ENCODE measurements at places on chromosomes 5 and 9.

- peak; percentile 25 for DNase-seq
Measured at GRCh38 chr5:171660434-171660833, 125.2 kb upstream of the SMIM23 start.

DNA sequence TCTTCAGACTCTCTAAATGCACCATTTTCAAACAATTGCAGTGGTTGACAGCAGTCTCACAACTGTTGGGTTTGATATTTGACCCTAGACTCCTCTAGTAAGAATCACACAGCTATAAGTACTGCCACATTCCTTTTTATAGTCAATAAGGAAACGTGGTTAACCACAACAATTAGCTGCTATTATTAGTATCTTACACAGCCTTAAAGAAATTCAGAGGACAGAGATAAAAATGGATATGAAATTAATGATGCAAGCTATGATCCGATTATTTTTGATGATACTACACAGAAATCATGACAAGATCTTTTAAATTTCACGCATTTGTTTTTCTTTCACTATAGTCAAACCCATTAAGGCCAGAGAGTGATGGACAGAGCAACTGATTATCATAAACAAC lies 288.6 kb upstream of the C9orf72 start:
- peak; percentile 3 for DNase-seq

DNA sequence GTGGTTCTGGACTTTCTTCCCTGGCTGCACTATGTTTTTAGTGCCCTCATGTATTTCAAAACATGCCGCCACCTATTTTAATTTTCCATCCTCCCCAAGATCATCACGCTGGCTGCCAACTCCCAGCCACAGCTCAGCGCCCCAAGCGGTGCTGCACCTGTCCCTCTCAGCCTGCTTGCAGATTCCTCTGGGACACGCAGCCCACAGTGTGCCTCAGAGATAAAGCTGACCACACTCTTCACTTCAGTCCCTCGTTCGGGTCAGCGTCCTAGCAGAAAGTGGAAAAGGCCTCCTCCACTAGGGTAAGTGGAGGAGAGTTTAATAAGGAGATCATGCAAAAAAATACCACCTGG lies 56.2 kb upstream of the CKS2 start:
- DNase-seq, result no peak

GRCh38 chr9:105039175-105039799 lies 111.3 kb upstream of the ABCA1 start:
- no peak for DNase-seq

DNA sequence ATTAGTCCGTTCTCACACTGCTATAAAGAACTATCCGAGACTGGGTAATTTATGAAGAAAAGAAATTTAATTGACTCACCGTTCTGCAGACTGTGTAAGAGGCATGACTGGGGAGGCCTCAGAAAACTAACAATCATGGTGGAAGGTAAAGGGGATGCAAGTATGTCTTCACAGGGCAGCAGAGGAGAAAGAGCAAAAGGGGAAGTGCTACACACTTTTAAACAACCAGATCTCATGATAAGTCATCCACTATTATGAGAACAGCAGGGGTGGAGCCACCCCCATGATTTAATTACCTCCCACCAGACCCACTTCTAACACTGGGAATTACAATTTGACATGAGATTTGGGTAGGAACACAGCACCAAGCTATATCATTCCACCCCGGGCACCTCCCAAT lies 26.6 kb downstream of the FST start:
- DNase-seq, result no peak

DNA sequence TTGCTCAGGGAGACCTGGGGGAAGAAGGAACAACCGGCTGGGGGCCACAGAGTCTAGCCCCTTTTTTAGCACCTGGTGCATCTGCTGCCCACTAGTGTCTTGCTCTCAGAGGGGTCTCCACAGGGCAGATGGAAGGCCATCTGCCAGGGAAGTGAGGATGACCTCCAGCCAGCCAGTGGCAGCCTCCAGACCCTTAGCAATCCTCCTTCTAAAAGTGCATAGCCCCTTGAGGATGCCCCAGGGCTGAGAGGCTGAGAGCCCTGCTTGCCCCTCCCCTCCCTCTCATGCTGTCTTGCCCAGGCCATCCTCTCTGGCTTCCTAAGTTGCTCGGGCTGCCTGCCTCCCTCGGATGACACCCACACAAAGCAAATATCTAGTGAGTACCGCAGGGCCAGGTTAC lies 81.5 kb upstream of the PANK3 start:
- no peak for DNase-seq

DNA sequence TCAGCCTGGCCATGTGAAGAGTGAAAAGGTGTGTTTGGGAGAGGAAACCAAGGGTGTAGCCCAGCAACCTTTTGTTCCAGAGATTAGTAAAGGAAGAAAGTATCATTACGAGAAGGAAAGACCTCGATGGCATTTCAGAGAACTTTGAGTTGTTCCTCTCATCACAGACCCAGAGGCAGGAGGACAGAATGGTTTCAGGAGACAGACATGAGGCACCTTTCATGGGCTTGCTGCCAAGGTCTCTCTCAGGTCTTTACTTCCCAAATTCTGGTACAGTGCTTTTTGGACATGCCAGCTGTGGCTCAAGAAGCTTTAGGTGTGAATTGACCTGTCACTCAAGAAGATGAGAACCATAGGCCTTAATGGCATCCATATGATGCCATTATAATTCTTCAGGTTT lies 2.8 kb upstream of the MCC start:
- DNase-seq, result no peak

GRCh38 chr9:292915-293314 lies 78.2 kb downstream of the DOCK8 start:
- no peak for DNase-seq

DNA sequence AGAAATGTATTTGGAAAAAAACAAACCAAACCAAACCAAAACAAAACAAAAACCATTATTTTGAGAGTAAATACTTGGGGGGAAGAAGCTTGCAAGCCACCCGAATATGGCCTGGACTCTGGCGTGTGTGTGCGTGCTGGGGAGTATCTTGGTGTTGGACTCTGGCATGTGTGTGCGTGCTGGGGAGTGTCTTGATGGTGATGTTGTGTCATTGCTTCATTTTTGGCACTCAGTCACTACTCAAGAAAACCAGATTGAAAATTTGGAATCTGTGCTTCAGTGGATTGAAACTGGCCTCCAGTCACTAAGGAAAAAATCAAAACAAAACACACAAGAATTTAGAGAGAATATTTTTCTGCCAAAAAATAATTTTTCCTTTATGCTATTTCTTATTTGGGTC lies 76.1 kb downstream of the ARRDC3 start:
- no peak for DNase-seq

DNA sequence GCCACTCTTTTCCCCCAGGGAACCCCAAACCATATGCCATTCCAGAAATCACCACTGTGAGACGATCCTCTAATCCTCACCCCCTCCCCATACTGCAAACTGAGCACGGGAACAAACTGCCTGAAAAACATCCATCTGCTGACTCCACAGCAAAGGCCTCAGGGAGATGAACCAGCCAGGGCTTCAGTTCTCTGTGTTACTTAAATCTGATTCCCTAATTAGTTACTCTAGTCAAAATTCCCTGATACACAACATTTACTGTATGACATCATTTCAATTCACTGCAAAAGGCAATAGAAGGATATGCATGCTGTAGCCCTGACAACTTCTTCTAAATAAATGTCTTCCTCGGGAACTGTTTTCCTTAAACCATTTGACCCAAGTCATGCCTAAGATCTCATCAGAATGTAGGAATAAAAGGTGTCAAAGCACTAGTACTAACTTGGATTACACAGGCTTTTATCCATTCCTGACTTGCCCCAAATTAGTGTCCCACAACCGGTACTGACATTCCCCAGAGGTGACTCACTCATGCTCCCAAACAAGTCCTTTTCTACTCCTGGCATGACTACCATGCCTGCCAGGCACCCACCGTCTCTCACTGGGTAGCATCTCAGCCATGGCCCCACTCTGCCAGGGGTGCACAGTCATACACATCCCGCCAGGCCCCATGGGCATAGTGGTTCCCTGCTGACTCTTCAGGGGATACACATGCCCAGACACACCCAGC lies 35.0 kb downstream of the MTX3 start:
- no peak for DNase-seq

DNA sequence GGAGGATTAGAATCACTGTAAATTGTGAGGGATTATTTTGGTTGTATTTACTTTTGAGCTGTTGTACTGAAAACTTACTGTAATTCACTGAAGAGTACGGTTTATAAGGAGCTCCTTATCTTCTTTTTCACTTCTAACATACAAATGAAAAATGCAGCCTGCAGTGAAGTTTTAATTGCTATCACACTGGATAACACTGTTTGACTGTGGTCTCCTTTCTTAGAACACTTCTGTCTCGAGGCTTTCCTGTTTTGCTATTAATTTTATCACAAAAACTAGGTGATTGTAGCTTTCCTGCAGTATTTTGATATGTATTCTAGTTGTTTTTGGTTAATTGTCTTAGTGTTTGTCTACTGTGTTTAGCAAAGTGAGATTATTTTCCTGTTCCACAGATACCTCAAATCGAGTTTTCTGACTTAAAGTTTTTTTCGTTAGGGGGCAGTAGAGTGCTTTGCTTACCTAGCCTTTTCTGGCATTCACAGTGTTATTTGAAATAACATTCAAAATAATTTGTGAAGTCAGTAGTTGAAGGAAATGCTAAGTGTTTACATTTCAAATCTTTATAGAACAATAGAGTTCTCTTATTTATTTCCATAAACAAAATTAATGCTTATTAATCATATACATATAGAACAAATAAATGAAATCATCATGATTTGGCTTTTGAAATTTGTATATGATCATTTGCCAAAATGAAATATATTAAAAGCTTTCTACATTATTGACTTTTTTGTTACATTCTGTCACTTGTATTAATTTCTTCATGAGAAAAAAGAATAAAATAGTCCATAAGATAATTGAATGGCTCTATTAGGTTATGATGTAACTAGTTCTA lies 52.9 kb downstream of the COMMD10 start:
- peak; percentile 78 for DNase-seq

DNA sequence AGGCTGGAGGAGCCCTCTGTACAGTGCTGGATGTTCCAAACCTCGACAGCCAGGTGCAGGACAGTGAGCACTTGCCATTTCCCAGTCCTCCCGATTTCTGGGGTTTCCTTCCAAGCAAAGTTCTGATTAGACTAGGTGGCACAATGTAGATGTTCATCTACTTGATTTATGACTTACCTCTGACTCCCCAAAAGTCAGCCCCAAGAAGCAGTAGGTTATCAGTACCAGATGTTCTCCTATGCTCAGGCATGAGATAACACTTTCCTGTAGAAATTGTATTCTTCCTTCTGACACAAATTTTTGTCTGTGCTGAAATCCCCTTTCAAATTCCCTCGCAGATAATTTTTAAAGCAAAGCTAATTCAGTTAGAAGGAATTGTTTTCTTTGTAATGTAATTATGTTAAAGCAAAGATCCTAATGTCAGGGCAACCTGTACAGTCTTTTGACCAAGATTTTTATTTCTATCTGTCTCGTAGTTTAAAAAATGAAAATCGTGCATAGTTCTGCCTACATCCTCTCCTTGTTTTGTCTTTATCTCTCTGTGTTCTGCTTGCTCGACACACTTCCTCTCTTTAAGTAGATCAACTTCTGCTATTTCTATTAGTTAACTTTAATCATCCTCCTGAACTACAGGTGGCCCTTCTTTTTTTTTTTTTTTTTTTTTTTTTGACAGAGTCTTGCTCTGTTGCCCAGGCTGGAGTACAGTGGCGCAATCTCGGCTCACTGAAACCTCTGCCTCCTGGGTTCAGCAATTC lies 102.4 kb upstream of the PJA2 start:
- no peak for DNase-seq

DNA sequence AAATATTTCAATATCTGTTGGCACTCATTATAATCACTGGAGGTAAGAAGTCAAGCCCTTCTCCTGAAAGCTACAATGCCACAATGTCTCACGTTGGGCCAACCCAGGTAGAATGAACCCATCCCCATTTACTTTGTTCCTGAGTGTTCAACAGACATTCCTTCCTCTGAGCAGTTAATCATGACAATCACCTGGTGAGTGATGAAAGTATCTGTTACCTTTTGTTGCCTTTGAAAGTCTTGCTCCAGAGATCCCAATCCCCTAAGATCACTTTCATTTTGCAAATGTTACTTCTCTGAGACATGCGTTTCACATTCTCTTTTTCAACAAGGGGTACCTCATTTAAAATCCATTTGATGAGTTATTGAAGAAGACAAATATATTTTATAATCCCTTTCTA lies 49.3 kb upstream of the MSX2 start:
- no peak for DNase-seq

- no peak for DNase-seq
Measured at GRCh38 chr5:146703899-146704298, 174.7 kb downstream of the PPP2R2B start.

GRCh38 chr9:3244963-3245653 lies 280.7 kb downstream of the RFX3 start:
- DNase-seq, result no peak

- no peak for DNase-seq
Measured at GRCh38 chr5:61504143-61504770, 172.2 kb downstream of the ZSWIM6 start.

DNA sequence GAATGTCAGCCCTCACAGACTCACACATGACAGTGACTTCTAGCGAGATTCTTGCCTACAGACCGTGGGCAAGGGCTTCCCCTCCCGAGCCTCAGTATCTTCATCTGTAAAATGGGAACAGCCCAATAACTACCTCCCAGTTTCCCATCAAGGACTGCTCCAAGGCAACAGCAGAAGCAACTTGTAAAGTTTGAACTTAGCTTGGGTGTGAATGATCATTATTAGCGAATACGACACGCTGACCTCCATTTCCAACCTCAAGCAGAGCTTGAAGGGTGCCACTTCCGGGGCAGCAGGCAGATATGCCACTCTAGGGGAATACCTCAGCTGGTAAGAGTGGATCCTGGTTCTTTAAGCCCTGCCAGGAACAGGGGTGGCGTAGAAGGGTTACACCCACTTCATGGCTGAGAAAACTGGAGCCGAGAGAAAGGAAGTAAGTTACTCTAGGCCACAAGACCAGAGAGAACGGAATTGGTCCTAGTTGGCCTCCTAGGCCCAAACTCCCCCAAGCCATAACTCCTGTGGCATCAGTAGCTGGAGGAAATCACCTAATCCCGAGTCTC lies 2.0 kb downstream of the RNF44 start:
- DNase-seq, result peak; percentile 76

GRCh38 chr5:80759866-80760577 lies 105.2 kb upstream of the DHFR start:
- DNase-seq, result no peak
